Liver (tissue), 10 donors: ENCODE measurements at places on chromosomes 2 and 18. TPM values are rescaled to one million over a fixed set of nuclear protein-coding genes. Genes with fewer than 3 reads are reported as not detected.
A peak's percentile ranks its signal among the peaks of the same experiment; 100 is the strongest.

GRCh38 chr2:67234440-67234839 is 162.7 kb upstream of the ETAA1 start:
- no peak overlapping the region for H3K4me3 ChIP-seq
- H3K36me3 ChIP-seq, result no peaks in the 10 kb centered on the region
- no peak overlapping the region for H3K27ac ChIP-seq
- DNase-seq, result no peak
- H3K27me3 ChIP-seq, result no peaks in the 10 kb centered on the region

GRCh38 chr2:16899958-16900357 is 234.3 kb upstream of the CYRIA start:
- no peak overlapping the region for H3K4me3 ChIP-seq
- DNase-seq, result no peak
- no peaks in the 10 kb centered on the region for H3K4me1 ChIP-seq

DNA sequence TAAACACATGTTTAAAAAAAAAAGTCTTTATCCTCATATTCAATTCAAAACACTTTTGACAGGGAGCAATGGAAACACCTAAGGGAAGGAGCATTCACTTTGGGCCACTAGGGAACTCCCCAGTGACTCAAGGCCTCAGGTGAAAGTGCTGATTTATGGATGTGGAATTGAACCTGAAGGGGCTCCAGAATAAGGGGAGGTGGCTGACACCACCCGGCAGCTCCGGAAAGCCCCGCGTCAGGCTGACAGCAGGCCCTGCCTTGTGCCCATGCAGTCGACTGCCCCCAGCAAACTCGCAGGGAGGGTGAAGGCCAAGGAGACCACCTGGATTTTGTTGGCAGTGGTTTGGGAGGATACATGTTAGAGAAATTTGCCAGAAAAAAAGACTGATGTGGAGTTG is 275.3 kb upstream of the NCKAP5 start:
- H3K4me1 ChIP-seq, result peaks cover 4% of the 10 kb centered on the region
- no peak overlapping the region for H3K4me3 ChIP-seq
- DNase-seq, result no peak

DNA sequence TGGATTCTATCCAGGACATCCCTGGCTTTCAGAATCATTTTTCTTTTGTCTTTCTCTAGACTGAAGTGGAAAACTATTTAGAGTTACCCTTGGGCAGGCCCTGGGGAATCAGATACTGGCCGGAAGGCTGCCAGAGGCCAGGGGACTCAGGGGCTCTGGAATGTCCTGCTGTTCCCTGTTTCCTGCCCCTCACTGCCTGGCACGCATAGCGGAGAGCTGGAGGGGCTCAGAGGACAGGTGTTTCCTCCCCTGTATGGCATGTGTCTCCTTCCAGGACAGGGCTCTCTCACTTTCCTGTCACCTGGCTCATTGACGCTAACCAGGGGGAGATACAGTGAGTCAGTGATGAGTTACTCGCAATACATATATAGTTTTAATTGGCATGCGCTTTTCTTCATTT is 38.8 kb downstream of the DYSF start:
- H3K36me3 ChIP-seq, result no peaks in the 10 kb centered on the region
- H3K4me3 ChIP-seq, result no peak overlapping the region
- H3K27ac ChIP-seq, result no peak overlapping the region
- no peaks in the 10 kb centered on the region for H3K27me3 ChIP-seq
- no peak for DNase-seq

GRCh38 chr2:134839649-134840048 is 1.2 kb downstream of the ACMSD start:
- no peak for DNase-seq
- no peaks in the 10 kb centered on the region for H3K27me3 ChIP-seq
- H3K36me3 ChIP-seq, result peaks cover 2% of the 10 kb centered on the region
- H3K4me1 ChIP-seq, result peaks cover 60% of the 10 kb centered on the region
- H3K27ac ChIP-seq, result peak overlapping the region; percentile 70

Gene NPHP1
- total RNA-seq, result 0.33 TPM

Gene DSG3
- not detected for total RNA-seq
